ENCODE measurements at places on chromosomes 5 and 9.

GRCh38 chr5:179170606-179171005 lies 110.4 kb downstream of the ZNF354C start:
- no peak for DNase-seq

- no peak for DNase-seq
Observed at GRCh38 chr5:139642891-139643871, 5.0 kb upstream of the CXXC5 start.

DNA sequence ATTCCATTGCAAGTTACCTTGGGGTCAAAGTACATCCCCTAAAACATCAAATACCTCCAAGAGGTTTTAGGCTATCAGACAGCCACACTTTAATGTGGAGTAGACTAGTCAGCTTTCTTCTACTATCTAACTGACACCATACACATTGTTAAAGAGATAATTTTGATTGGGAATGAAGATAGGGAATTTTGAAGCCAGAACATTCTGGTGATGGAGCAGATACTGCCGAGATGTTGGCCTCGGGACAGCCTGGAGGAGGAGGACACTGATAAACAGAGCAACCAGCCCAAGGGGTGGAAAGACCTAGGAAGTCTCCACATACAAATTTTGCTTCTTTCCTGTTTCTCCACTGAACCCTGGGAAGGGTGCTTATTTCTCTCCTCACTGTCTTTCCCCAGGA lies 14.9 kb downstream of the TJP2 start:
- DNase-seq: no peak

- DNase-seq: peak; percentile 61
Observed at GRCh38 chr9:8085986-8086385, 286.4 kb upstream of the DMAC1 start.

DNA sequence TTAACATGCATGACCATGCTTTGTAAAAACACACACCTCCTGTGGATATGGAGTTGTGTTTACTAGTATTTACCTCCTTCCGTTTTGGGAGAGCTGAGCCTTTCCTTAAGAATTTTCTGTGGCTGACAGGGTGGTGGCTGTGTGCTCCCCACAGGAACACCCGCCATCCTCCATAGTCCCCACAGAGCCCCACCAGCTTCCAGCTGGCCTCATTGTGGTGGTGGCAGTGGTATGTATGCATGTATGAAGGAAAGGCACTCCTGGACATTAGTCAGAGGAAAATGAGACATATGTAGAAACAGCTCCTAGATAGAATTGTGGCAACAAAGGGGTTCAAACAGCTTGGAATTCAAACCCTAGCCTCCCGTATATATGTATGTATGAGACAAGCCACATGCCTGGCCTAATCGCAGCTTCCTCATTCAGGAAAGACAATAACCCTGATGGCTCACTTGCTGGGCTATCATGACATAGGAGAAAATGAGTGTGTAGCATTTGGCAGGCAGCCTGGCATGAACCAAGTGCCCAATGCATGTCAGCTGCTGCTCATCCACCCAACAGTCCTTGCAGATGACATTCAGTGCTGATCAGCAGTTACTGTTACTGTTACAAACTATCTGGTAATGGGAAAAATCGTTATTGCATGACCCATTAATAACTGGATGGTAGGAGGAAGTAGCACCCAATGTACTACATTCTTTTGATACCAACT lies 459.7 kb downstream of the EBF1 start:
- no peak for DNase-seq

DNA sequence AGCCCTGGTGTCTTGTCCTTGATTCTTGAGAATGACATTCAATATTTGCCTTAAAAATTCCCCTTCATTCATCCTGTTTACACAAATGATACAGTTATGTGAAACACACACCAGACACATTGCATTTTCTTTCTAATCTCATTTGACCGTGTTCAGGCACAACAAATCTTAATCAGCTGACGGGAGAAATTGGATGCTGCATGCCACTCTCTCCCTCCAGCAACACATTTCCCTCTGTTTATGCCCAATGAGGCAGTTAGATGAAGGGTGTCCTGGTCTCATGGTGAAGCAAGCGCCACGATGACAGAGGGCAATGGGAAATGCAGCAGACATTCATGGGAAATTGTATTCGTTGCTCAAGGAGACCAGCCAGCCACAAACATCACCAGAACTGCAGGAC lies 3.2 kb upstream of the FGF1 start:
- DNase-seq: no peak

- DNase-seq: no peak
Observed at GRCh38 chr5:74889523-74890105, 23.4 kb upstream of the FAM169A start.

DNA sequence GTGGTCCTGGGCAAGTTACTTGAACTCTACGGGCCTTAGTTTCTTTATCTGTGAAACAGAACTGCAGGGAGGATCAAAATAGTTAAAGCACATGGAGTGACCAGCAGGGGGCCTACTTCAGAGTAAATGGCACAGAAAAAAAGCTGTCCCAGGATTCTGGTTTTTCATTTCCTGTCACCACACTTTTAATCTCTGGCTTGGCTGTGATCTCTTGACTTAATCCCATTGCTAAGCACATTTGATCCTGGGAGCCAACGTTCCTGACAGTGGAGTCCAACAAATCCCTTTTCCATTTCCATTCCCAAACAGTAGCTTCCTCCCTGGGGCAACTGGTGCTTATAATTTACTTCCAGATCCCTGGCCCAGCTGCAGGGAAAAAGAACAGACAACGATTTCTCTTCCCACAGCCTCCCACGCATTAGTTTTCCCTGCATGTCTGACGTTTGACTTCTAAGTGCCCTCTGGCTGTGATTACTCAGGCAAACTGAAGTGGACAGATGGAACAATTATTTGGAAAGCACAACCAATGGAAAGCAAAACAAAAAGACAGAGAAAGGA lies 136.5 kb upstream of the STK32A start:
- peak; percentile 63 for DNase-seq

DNA sequence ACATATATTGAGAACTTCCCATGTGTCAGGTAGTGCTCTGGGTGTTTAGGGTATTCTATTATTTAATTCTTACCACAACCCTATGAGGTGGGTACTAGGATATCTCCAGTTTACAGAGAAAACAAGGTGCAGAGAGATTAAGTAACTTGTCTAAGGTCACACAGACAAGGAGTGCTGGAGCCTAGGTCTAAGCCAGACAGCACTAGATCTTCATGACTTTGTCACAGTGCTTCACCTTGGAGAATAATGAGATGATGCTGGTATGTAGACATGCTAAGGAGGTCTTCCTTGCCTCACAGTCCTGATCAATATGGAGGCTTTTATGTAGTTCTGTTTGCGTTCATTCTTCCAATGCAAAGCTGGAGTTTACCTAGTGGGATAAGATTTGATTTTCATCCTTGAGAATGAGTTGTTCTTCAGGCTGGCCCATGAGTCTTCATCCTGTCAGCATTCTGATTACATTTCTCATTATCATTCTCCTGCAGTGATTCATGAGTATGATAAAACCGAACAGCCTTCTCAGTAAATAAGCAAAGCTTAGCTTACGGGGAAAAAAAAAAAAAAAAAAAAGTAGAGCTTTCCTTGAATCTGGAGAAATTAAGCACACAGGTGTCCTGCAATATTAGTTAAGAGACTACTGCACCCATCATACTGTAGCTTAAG lies 176.3 kb downstream of the C9orf152 start:
- no peak for DNase-seq

Measured in NCI-H510A treated with DMSO at 0.1 percent for 48 hours (cell line).